HuH-7.5 (cell line): ENCODE measurements at places on chromosomes 3 and 15.

- DNase-seq: no peak
Observed at GRCh38 chr3:41030220-41030619, 169.1 kb upstream of the CTNNB1 start.

GRCh38 chr15:63791228-63791627 lies 42.5 kb downstream of the HERC1 start:
- no peak for DNase-seq

DNA sequence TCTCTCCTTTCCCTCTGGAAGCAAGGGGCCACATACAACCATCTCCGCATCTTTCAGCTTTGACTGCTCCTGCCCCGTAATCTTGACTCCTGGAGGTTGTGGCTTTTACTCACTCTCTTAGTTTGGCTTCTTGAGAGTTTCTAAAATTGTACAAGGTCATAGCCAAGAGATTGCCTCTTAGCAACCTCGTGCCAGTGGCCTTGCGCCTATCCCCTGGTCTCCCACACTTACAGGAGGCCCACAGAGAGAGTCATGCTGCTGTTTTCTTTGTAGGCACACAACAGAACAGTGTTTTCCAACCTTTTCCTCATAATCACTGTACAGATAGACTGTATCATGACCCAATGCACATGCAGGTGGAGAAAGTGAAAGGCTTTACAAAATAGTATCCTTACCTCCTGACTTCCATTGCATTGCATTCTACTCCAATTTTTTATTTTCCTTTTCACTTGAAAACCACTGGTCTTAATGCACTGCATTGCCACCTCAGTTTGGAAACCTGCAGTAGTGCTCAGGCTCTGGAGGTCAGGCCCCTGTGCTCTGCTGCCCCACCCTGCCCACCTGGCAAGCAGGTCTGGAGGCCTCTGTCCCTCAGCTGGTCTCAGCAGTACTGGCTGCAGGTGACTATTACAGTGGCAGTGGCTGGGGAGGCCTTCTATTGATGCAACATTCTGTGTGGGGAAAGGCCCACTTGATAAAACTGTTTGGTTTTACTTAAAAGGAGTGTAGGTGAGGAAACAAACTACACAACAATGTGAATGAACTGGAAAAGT lies 156.2 kb downstream of the DNAJB8 start:
- no peak for DNase-seq

DNA sequence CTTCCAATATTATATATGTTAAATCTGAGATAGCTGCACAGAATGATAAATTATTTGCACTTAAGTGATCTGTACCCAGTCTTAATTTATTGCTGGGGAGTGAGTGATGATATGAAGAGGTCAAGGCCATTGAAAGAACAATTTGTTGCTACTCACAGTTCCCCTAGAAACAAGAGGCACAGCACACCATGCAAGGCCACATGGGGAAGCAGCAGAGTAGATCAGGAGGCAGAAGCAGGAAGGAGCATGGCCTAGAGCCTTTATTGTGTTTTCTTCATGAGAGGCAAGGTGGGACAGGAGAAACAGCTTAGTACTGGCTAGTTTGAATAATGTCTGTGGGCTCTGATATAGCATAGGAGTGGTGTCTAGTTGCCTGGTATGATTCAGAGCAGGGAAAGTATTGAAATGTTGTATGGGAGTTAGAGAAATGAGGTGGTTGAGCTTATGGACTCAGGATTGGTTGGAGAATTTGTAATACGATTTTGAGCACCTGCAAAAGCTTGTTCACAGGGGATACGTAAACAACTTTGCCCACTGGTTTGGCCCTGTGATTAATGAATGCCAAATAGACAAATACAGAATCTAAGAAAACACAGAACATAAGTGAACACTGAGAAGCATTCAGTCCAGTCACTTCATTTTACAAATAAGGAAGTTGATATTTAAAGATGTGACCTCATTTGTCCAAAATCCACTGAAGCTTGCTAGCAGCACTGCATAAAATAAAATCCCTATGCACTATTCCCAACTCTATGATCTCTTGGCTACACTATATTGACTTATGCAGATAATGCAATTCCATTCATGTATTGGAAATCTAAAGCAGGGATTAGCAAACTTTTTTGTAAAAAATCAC lies 71.7 kb downstream of the TMCO5A start:
- no peak for DNase-seq

DNA sequence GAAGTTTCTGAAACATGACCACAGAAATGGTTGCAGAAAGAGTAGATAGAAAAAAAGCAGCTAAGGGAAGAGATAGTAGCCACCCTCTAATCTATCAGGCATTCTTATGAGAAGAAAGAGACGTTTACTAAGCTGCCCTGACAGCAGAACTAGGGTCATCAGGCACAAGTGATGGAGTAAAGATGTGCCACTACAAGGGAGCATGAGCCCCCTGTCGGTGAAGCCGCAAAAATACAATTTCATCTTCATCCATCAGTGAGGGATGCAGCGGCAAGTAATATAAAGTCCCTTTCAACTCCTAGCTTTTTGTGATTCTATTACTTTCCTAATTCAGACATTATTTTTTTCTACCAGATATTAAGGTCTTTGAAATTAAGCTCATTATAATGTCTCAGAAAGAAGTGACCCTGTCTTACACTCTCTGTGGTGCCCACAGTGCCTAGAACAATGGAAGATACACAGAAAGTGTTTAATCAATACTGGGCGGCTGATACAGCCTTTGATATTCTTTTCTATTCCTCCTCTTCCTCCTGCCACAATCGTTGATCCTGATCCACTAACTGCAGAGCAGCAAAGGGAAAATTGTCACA lies 651.6 kb downstream of the NTRK3 start:
- no peak for DNase-seq

DNA sequence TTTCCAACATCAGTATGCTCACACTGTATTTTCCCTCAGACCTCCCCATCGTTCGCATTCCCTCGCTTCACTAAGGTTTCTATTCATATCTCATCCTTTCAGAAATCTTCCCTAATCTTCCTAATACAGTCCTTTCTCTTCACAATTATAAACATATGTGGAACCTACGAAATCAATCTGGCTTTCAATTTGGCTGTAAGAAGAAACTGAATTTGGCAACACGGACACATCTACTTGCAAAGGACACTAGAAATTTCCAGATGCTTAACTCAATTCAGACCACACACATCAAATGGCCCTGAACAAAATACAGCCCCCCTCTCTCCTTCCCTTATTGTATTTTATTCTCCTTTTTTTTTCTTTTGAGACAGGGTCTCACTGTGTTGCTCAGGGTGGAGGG lies 39.1 kb upstream of the TM4SF19 start:
- no peak for DNase-seq

DNA sequence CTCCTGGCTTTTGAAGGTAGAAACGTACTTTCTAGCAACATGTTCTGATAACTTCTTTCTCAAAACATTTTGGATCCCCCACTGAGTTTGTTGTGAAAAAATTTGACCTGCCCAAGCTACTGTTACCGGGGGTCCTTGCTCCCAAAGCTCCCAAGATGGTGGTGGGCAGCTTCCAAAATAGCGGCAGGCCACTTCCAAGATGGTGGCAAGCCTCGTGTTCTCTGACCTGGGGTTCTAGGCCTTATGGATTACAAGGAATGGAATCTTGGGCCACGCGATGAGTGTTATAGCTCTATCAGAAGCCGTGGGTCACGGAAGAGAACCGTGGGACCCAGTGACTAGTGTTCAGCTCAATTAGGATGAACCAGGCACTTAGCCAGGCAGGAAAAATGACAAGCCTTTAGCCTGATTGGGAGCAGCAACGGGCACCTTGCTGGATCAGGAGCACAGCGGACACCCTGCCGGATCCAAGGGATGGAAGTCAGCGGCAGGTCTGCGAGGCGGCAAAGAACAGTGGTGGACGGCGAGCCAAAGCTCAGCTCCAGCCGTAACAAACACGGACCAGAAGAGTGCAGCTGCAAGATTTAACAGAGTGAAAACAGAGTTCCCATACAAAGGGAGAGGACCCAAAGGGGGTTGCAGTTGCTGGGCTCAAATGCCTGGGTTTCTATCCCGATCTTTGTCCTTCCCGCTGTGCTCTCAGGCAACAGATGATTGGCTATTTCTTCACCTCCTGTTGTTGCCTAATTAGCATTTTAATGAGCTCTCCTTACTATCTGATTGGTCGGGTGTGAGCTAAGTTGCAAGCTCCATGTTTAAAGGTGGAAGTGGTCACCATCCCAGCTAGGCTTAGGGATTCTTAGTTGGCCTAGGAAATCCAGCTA lies 133.3 kb downstream of the WDR72 start:
- no peak for DNase-seq

- no peak for DNase-seq
Observed at GRCh38 chr3:14550651-14551611, 10.8 kb upstream of the GRIP2 start.

GRCh38 chr15:57496946-57497869 lies 94.5 kb upstream of the MYZAP start:
- peak; percentile 31 for DNase-seq

GRCh38 chr3:193798051-193798450 lies 205.0 kb downstream of the OPA1 start:
- DNase-seq: no peak

DNA sequence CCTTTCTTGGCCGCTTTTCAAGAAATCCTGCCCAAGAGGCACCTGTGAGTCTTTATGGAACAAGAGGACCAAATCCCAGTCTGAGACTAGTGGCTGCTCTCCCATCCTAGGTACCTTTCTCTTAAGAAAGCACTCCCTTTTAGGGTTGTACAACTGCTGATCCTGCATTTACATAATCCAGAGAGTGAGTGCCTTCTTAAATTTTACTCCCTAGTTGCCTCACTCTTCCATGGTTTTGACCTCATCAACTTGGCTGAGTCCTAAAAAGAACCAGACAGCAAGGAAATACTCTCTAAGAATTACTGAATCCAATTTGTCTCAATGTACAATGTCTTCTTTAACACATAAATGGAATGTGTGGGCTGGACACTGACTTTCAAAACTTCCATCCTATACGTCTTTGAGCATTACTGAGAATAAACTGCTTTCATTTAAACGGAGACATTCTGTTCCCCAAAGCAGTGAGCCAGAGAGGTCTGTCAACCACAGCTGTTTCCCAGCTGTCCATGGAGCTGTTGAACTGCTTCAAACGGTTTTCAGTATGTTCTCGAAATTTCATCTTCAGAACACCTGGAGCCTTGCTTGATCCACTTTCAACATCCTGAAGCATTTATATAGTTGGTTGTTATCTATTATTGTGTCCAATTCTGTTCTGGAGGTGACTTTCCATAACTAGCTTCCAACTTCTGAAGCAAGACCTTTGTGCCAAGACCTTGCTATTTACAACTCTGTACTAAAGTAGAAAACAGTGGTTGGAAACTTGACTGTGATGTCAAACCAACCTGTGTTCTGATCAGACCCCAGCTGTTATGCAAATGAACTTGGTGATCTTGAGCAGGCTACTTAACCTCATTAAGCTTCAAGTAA lies 179.1 kb downstream of the SLC9A9 start:
- no peak for DNase-seq

GRCh38 chr3:18047052-18047451 lies 304.6 kb upstream of the TBC1D5 start:
- DNase-seq: no peak

DNA sequence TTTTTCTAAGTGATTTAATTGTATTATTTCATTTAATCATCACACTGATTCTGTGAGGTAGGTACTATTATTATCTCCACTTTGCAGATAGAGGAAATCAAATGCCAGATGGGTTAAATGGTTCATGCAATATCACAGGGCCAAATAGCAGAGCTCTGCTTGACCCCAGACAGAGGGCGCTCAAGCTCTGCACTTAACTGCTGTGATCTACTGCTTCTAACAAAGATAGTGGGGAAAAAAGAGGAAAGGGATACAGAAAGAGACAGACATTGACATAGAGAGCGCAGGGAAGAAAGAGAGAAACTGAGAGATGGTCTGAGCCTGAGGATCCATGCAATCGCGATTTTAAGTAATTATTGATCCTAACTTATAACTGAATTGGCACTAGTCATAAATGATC lies 279.1 kb upstream of the THRB start:
- peak; percentile 36 for DNase-seq

DNA sequence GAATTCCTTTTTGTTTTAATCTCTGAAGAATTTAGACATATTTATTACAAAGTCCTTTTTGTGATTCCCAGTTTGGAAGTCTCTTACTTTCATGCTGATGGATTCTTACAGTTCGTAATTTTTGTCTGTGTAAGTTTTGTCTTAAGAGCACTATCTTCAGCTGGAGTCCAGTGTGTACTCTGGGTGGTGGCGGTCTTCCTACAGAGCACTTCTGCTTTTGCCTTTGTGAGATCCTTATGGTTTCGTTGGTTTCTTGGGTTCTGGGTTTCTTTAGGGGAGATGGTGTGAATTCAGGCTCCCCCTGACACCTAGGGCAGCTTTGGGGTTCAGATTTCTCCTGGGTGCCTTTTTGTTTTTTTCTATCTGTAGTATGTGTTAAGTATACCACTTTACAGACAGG lies 45.3 kb downstream of the PLS1 start:
- no peak for DNase-seq

- peak; percentile 7 for DNase-seq
Observed at GRCh38 chr15:46304321-46304720, 669.5 kb downstream of the SQOR start.

GRCh38 chr15:71219101-71219500 lies 103.8 kb downstream of the THSD4 start:
- DNase-seq: no peak

- no peak for DNase-seq
Observed at GRCh38 chr15:57509126-57509525, 82.6 kb upstream of the MYZAP start.

DNA sequence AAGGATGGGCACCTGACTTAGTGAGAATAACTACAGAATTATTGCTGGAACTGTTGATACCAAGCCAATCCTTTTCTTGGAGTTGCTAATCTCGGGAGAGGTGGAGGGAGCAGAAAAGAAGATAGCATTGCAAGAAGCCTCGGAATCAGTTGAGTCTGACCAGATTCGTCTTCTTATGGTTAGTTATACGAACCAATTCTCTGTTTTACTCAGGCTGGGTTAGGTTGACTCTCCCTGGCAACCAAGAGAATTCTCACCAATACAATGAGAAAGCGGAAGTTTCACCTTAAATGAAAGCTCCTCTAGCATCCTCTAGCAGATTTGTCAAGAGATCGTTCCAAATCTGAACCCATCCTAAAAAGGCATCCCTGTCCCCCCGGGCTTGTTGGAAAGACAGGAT lies 43.5 kb upstream of the UBE2E1 start:
- DNase-seq: no peak

- no peak for DNase-seq
Observed at GRCh38 chr3:21718161-21718765, 32.7 kb downstream of the ZNF385D start.

DNA sequence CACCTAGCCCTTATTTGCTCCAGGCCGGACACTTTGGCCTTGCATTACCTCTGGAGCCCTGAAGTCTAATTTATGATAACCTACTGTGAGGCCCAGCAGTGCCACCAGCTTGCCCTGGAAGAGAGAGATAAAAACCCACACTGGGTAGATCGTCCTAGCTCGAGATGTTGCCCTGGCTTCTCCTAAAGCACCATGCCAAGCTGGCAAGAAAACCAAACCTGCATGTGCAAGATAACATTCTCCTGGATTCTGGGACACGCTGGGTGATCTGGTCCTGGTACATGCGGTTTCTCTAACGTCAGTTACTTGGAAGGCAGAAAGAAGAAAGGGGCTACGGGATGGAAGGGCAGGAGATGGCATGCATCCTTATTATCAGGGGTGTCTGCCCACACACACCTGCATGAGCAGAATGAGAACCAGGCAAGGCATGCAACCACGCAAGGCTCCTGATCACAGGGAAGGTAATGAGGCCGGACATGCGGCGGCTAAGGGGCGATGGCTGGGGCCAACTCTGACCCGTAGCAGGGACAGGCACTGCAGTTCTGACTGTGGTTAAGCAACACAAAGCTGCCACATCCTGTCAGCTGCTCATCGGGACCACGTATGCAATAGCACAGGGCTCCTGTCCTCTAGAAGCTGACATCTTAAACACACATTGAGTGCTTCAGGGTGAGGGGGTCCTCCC lies 73.0 kb downstream of the OXNAD1 start:
- no peak for DNase-seq
